ENCODE measurements at places on chromosomes 5 and 9. TPM values are rescaled to one million over a fixed set of nuclear protein-coding genes. Genes with fewer than 3 reads are reported as not detected.

Gene LRRC26
- polyA plus RNA-seq = not detected

DNA sequence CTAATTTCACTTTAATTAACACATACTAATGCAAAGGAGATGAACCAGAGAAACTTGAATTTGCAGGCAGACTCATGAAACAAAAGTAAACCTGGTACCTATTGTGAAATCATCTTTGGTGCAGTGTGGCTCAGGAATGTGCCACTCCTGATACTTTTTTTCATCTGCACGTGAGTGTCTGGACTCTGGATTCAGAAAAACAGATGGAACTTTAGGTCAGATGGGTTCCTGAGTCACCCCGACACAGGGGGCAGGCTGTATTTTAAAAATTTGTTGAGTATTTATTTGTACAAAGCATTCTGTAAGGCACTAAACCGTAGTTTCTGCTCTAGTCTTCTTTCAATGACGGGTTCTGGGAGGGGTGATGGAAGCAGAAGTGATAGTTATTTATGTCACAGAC, 52.2 kb upstream of the TUT7 start:
- DNase-seq = peak; percentile 71

DNA sequence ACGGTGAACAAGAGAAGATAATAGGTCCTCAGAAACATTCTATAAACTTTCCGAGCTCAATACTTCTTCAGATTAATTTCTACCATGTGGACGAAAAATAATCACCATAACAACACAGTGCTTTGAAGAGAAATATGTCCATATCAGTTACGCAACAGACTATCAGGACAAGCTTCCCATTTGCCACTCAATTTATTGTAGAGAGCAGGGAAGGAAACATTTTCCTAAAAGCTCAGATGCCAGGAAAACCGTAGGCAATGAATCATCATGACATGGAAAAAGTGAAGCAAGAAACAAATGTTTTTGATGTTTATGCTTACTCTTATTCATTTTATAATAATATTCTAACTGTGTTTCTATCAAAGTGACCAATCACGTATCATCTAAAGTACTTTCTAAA, 87.6 kb downstream of the S1PR3 start:
- DNase-seq = no peak

DNA sequence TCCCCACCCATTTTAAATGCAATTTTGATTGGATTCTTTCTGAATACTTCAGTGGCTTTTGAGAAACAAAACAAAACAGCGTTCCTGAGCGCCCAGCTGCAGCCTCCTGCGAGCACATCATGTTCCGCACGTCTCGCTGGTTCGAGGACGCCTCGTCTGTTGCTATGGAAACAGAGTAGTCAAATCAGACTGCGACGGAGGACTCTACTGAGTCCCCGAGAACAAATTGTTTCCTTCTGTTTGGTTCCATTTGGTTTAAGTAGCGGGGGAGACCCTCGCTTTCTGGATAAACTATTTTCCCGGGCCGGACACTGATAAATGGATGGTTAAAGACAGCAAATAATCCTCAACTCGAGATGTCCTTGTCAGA, 69.0 kb downstream of the SLC28A3 start:
- DNase-seq = peak; percentile 26

DNA sequence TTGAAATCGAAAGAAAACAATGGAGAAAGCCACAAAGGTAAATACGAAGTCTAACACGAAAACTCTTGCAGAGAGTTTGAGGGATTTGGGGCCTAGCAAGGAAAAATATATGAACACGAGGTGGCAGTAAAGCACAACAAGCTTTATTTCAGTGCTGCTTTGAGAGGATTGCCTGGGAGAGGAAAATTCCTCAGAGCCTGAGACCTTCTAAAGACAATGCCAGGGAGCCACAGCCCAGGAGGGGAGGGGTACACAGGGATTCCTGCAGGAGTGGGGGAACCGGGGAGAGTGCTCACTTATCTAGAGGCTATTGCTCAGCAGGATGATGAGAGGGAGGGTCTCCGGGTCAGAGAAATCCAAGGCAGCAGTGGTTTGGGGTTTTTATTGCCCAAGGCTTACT, 134.9 kb upstream of the ADCY2 start:
- no peak for DNase-seq

DNA sequence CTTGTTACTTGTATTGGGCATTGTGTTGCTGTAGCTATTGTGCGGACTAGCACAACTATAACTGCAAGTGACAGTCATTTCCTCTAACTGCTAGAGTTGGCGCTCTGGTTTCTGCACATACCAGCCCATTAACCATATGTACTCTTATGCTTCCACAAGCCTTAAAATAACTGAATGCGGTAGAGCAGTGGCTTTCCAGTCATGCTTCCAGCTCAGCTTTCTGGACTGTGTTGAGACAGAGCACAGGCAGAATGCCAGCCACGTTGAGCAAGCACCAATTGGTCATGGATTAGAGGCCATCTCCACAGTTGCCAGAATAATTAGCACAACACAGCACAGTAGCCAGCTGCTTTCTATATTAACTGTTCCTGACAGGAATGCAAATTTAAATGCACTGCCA, 12.2 kb downstream of the INVS start:
- peak; percentile 92 for DNase-seq

All from AG04450 (cell line).